ENCODE measurements at places on chromosomes 16 and 17. TPM values are rescaled to one million over a fixed set of nuclear protein-coding genes. Genes with fewer than 3 reads are reported as not detected.

DNA sequence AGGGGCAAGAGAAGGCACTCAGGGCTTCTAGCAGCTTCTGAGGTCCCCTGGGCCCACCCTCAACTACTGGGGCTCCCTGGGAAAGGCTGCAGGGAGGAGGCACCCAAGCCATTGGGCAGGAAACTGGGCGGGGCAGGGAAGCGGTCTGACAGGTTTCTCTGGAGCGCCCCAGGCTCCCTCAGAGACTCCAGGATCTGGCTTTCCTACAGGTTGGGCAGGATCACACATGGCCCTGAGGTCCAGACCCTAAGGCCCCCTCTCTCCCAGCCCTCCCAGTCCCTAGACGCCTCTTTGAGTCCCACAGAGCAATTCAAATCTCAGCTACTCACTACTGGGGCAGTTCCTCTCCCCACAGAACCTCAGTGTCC, 14.3 kb downstream of the JUP start:
- no peak for DNase-seq

- no peak for DNase-seq
Measured at GRCh38 chr17:4947010-4947410, 1.3 kb downstream of the PFN1 start.

DNA sequence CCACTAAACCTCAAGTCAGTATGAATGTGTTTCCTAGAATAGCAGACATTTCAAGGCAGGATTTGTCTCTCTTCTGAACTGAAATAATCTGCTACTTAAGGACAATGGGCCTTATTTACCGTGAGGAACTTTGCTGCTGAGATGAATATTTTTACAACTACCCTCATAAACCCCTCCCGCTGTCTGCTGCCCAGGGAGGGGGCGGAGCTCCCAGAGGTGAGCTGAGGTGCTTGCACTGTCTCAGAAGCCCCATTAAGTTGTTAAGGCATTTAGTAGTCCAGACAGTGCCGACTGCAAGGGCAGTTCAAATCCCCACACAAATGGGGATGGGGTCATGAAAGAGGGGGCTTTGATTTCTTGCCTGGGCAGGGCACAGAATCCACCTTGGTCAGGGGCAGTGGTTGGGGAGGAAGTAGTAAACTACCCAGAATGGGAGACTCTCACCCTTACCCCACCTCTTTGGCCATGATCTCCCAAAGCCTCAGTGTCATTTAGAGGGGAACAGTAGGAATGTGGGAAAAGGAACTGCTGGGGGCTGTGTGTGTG, 19.2 kb downstream of the HNF1B start:
- no peak for DNase-seq

DNA sequence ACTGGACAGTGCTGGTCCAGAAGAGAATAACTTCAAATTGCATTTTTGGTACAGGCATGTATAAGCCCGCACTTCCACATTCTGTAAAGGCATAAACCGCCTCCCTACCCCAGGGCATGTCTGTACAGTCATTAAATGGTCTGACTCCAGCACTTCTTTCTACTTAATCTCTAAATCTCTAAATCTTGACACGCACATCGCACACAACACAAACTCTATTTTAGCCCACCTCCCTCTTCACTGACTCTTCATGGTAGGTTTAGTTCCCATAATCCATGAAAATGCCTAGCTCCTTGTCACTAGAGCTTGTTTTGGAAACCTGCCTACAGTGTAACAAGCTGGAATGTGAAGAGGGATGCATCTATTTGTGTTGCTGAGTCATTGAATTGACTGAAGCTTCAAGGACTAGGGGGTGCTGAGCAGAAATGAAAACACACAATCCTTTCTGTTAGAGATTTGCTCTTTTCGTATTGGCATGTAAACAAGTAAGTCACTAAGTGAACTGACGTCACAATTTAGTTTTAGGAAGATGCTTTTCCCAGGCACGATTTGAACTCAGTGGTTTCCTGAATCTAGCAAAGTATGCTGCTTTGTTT, 1.6 kb upstream of the DUSP14 start:
- peak; percentile 91 for DNase-seq

GRCh38 chr16:29826342-29826695, 6.1 kb downstream of the MVP start:
- DNase-seq = no peak

DNA sequence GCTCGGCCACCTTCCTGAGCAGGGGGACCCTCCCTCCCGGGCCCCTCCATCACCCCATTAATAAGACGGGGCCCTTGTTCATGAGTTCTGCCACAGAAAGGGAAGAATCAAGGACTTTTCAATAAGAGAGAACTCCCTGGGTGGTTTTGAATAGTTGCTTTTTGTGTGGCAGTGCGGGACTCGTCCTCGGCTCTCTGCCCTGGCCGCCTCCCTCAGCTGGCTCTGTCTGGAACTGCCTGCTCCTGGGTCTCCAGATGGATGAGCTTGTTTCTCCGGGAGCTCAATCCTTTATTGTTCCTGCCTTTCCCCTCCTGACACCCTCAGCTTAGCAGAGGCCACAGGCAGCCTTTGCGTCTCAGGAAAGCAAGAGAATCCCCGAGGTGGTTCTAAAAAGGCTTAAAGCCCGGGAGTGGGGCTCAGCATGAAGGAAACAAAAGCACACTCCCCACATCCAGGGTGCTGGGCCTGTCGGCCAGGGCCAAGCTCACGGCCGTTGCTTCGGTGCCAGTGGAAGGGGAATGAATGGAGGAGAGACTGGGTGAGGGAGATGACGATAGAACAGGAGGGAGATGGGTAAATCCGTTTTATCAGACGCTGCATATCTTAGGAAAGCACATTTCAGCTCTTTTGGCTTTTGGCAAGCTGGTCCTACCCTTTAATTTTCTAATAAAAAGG, 60.2 kb downstream of the RAI1 start:
- DNase-seq = no peak

- DNase-seq = no peak
Measured at GRCh38 chr17:53032861-53033271, 789.9 kb upstream of the KIF2B start.

DNA sequence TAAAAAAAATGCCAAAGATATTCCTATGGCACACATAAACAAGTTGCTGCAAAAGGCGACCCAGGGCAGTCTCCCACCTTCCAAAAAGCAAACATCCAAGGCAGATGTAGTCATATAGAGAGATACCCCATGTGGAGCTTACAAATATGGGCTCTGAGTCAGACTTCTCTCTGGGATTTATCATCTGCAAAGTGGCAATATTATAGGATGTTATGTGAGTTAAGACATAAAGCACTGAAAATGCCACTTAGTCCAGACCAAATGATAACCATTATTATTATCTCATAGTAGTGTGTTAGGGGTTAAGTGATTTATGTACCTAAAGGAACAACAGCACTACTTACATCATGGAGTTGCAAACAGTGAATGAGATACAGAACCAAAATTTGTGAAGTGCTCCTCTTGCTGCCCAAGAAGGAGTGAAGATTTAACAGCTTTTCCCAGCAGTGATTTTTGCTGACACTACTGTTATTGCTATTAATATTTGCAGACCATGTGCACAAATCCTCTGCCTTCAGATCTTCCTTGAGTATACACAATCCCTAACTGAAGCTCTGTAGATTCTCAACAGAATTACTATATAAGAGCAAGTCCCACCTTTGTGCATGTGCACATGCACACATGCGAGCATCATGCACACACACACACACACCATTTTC, 560.0 kb upstream of the SALL1 start:
- DNase-seq = no peak

GRCh38 chr17:80785477-80786178, 206.0 kb upstream of the CHMP6 start:
- no peak for DNase-seq

GRCh38 chr16:65895906-65896305, 470.6 kb upstream of the CDH5 start:
- DNase-seq = no peak

- no peak for DNase-seq
Measured at GRCh38 chr17:55266958-55267688, 2.4 kb downstream of the HLF start.

GRCh38 chr17:4759776-4760236, 11.9 kb upstream of the TM4SF5 start:
- no peak for DNase-seq

- DNase-seq = no peak
Measured at GRCh38 chr17:48494335-48494734, 36.5 kb downstream of the HOXB1 start.

The TMEM132E gene
- not detected for polyA plus RNA-seq

The HAP1 gene
- 0.10 TPM for polyA plus RNA-seq

The SLC12A3 gene
- polyA plus RNA-seq = not detected

The WNK4 gene
- polyA plus RNA-seq = 2.1 TPM

Measured in BJ (cell line).